ENCODE measurements at places on chromosomes 16 and 17.
A peak's percentile ranks its signal among the peaks of the same experiment; 100 is the strongest.

GRCh38 chr17:44708401-44709263, at the start of gene DBF4B:
TSS of gene DBF4B (plus strand) at chr17:44708665. CDS start at chr17:44708821, 156 bp downstream.
- DNase-seq: peak; percentile 83

DNA sequence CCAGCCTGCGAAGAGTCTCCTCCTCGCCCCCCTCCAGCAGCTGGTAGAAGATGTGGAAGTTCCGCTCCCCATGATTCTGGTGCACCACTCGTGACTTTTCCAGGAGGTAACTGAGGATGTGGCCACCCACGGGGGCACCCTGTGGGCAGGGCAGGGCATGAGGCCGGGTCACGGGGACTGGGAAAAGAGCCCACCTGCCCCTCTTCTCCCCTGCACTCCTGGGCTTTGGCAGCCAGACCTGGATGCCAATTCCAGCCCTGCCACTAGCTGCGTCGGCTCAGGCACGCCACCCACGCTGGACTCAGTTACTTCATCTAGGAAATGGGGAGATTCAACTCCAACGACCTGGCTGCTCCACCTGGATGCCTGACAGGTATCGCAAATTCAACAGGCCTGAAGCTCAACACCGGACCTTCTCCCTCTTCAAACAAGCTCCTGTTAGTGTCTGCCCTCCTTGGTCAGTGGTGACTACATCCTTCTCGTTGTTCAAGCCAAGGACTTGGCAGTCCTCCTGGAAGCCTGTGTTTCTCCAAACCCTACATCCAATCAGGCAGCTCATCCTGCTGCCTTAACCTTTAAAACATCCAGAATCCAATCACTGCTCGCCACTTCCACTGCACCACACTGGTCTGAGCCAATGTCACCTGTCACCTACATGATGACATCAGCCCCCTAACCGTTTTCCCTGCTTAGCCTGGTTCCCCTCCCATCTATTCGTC, 11.6 kb downstream of the MYO1C start:
- DNase-seq: no peak

GRCh38 chr16:1523581-1524245, 9.8 kb upstream of the TMEM204 start:
- no peak for DNase-seq

DNA sequence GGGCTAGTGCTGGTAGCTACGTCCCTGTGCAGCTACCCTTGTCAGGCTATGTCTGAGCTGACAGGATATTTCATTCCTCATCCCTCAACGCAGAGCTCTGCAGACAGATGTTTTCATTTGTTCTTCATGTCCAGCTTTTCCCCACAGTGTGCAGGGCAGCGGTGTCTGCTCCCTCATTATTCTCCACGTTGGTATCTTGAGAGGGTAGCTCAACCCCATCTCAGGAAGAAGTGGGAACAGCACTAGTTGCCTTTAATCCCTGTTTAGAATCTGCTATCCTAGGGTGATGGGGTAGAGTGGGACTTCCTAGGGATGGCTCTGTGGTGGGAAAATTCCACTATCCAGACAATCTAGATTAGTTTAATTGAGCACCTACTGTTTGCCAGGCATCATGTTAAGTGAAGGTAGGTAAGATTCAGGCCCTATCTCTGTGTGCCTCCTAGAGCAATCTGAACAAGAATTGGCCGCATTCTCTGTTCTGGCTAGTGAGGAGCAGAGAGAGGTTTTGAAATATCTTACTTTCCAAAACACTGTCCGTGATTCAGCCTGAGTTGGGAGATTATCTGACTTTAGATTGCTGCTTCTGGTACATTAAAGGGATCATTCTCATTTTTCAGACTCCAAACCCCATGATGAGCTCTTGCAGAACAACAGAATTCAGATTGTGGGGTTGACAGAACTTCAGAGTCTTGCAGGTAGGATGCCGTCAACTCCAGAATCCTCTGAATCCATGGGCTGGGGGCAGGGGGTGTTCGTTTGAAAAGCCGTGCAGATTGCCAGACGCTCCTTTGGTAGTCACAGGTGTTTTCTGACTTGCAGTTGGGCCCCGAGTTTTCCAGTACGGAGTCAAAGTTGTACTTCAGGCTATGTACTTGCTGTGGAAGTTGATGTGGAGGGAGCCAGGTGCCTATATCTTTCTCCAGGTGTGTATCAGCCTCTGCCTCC, 963 bp downstream of the ALG1 start:
- DNase-seq: no peak

DNA sequence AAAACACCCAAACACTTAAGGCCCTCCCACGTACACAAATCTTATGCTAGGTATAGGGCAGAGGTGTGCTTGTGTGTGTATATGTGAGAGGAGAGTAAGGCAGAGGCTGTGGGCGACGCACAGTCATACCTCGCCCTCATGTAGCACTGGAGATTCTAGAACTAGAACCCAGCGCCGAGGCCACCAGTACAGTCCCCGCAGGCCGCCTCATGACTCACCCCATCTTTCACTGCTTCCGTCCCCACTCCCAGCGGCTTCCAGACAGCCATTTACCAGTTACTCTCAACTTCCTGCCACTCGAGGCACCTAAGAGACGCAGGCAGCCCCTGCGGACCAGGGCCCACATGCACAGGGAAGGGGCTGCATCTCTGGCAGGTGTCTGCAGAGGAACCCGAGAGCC, 23.2 kb upstream of the CYTH1 start:
- peak; percentile 55 for DNase-seq

- no peak for DNase-seq
These were observed 54.6 kb upstream of the TBX2 start for GRCh38 chr17:61345061-61345460.

- no peak for DNase-seq
These were observed 113.8 kb downstream of the MSI2 start for GRCh38 chr17:57370037-57370581.

DNA sequence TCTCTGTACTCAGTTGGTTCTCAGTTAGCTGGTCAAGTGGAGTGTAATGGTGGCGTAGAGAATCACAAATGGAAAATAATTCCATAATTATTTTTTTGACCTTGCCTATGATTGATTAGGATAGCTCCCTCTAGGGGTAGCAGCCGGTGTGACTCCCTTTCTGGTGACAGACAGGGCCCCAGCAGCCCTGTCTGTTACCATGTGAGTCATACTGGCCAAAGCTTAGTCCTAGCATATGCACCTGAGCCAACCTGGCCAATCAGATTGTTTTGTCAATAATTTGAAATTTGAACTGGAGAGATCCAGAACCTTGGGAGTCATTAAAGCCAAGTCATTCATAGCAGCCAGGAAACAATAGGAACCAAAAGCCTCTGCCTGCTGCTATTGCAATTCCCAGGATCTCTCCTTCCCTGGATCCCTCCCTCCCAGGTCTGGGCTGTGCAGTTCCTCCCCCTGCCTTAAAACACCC, 5.6 kb downstream of the PNPO start:
- DNase-seq: peak; percentile 71

DNA sequence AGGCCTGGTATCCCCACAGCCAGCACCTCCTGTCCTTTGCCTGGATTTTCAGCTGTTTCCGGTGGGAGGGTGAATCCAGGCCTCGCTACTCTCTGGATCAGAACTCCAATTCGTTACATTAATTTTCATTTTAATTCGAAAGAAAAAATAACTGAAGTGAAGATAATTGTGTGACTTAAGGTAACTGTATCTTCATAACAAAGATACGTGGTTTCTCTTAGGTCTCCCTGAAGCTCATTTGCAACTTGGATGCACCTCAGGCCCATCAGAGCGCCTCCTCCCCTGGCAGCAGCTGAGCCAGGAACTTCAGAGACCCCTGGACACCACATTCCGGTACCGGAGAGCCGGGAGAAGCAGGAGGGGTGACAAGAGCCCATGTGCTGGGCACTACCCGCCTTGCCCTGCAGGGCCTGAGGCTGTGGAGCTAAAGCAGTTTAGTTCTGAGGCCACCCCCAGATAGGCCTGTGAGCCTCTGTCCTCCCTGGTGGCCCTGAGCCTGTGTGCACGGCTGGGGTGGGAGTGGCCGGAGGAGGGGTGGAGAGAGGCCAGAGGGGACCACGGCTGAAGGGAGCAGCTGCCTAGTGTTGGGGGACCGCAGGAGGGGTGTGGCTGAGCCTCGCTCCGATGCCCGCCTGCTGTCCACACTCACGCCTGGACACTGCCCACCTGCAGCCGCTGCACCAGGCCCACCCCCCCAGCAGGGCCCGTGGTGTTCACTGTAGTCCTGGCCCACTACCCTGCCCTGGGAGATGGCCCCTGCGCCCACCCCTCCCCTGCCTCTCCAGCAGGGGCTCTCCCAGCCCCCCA, 11.4 kb upstream of the DUS1L start:
- no peak for DNase-seq

DNA sequence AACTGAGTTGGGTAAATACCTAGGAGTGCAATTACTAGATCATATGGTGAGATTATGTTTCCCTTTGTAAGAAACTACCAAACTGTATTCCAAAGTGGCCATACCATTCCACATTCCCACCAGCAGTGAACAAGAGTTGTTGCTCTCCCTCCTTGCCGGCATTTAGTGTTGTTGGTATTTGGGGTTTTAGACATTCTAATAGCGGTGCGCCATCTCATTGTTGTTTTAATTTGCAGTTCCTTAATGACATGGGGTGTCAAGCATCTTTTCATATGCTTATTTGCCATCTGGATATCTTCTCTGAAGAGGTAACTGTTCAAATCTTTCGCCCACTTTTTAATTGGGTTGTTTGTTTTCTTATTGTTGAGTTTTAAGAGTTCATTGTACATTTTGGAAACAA, 164.2 kb upstream of the LHX1 start:
- no peak for DNase-seq

GRCh38 chr17:42679492-42680330, 1.9 kb downstream of the CCR10 start:
- DNase-seq: peak; percentile 79

GRCh38 chr17:67241719-67242341, 3.2 kb downstream of the HELZ start:
- no peak for DNase-seq

GRCh38 chr17:80545499-80545826, 825 bp downstream of the RPTOR start:
- DNase-seq: no peak

DNA sequence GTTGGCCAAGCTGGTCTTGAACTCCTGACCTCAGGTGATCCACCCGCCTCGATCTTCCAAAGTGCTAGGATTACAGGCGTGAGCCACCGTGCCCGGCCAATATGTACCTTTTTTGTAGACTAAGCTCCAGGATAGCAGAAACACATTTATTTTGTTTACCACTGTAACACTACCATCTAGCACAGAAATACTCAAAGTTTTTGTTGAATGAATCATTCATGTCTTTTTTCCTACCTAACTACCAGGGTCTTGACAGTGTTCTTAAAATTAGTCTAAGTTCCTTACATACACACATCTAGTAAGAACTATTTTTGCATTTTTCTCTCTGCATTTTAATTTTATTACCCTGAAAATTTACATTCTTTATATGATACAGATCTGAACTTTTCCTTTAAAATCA, 44.4 kb downstream of the AKAP10 start:
- no peak for DNase-seq

DNA sequence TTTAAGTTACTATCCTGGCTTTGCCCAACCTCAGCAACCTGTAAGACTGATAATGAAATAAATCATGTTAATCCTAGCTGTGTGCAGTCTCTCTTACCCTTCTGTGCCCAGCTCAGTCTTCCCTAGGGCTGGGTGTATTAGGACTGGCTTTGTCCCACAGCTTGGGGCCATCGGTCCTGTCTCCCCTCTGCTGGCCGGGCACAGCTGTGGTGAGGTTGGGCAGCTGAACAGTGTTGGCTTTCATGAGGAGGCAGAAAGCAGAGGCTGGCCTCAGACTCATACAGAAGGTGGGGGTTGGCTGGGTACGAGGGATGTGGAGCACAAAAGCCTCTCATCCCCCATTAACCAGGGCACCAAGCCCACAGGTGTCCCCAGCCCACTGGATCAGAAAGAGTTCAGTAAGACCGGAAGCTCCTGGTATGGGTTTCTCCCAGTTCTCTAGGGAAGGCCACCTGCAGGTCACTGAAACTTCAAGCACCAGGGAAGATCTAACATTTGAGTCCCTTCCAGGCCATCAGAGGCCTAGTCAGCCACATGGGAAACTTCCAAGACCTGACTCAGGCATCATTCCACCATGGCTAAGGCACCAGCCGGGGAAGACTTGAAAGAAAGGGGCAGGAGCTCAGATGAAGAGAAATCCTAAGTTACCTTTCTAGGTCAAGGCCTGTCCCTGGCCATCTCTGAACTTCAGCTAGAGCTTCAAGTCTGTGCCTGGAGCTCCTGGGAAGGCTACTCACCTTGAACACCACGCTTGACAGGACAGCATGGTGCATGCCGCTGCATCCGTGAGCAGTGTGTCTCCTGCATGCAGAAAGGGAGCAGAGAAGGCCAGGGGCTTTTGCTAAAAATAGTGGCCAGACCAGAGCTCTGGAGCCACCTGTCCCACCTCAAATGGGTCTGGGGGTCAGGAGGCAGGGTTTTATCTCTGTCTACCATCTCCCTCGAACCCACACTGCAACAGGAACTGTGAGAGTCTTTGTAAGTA, 8.8 kb downstream of the CNP start:
- no peak for DNase-seq

GRCh38 chr17:69122065-69122464, 19.6 kb downstream of the ABCA6 start:
- DNase-seq: no peak

Measured in CD4-positive, alpha-beta T cell treated with Interleukin-15 for 1 hour (primary cell).